IMR-90 (cell line): ENCODE measurements at places on chromosomes 1 and 21. TPM values are rescaled to one million over a fixed set of nuclear protein-coding genes. Genes with fewer than 3 reads are reported as not detected.

FAM72C gene
- polyA plus RNA-seq = 1.4 and 1.8 TPM in 2 replicates

METTL13 gene
- polyA plus RNA-seq = 22.6 and 25.1 TPM in 2 replicates

FLG gene
- polyA plus RNA-seq = under 0.01 TPM in 1 of 2 replicates, not detected in the other

DNA sequence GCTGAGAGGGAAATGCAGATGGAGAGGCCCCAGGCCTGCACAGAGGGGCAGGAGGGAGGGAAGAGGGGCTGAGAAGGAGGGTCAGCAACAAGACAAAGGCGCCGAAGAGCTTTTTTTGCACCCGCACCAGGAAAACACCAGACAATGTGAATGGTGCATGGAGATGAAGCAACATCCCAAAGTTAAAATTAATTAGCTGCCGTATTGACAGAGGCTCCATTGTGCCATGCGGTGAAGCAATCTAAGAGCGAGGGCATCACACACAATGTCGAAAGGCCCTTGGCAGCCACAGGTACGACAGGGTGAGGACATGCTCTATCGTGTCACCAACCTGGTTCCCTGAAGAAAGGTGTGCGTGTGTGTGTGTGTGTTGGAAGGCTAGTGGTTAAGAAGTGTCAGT, 41.2 kb downstream of the SSBP3 start:
- H3K4me3 ChIP-seq = no peak overlapping the region
- no peak for DNase-seq
- H3K27me3 ChIP-seq = no peaks in the 10 kb centered on the region

- DNase-seq = peak; percentile 98
- peak overlapping the region; percentile 76 for H3K27ac ChIP-seq
Measured at GRCh38 chr1:183234660-183235476, 48.8 kb downstream of the LAMC2 start.

- H3K4me1 ChIP-seq = no peaks in the 10 kb centered on the region
- H3K27ac ChIP-seq = no peak overlapping the region
- no peak for DNase-seq
- H3K27me3 ChIP-seq = peaks cover 3% of the 10 kb centered on the region
- H3K36me3 ChIP-seq = no peaks in the 10 kb centered on the region
- H3K4me3 ChIP-seq = no peak overlapping the region
Measured at GRCh38 chr21:37665230-37666024, 250.8 kb downstream of the KCNJ6 start.

DNA sequence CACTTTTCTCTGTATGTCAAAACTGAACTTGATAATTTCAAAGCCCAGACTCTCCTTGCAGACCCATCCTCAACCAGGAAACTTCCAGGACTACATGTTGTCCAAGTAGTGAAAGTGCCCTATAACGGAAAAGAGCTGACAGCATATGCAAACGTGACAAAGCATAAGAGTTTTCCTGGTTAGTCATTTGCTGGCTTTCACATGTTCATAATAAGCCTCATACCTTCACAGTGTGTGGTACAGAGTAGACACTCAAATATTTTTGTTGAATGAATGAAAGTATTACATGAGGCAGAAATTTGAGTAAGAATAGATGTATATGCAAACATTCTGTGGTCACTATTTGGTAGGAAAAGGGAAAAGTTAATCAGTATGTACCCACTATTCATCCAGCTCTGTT, 473.3 kb downstream of the MRPL39 start:
- H3K4me1 ChIP-seq = no peaks in the 10 kb centered on the region
- peak; percentile 57 for DNase-seq
- no peaks in the 10 kb centered on the region for H3K27me3 ChIP-seq

- no peak overlapping the region for H3K4me3 ChIP-seq
- peaks cover 3% of the 10 kb centered on the region; the same call in 1 of the 2 replicates for H3K27me3 ChIP-seq
- no peaks in the 10 kb centered on the region for H3K36me3 ChIP-seq
- DNase-seq = no peak
- H3K27ac ChIP-seq = no peak overlapping the region
- no peaks in the 10 kb centered on the region for H3K4me1 ChIP-seq
Measured at GRCh38 chr1:110579460-110579859, 26.7 kb downstream of the KCNA2 start.

GRCh38 chr21:16751695-16752474, 761.0 kb upstream of the CXADR start:
- DNase-seq = no peak
- no peaks in the 10 kb centered on the region for H3K36me3 ChIP-seq
- H3K4me3 ChIP-seq = no peak overlapping the region
- H3K27ac ChIP-seq = no peak overlapping the region
- H3K4me1 ChIP-seq = no peaks in the 10 kb centered on the region

GRCh38 chr1:152024223-152024622, 12.6 kb downstream of the S100A11 start:
- no peak for DNase-seq
- peaks cover 7% of the 10 kb centered on the region for H3K4me1 ChIP-seq
- H3K36me3 ChIP-seq = no peaks in the 10 kb centered on the region
- H3K27me3 ChIP-seq = peaks cover 39% of the 10 kb centered on the region

DNA sequence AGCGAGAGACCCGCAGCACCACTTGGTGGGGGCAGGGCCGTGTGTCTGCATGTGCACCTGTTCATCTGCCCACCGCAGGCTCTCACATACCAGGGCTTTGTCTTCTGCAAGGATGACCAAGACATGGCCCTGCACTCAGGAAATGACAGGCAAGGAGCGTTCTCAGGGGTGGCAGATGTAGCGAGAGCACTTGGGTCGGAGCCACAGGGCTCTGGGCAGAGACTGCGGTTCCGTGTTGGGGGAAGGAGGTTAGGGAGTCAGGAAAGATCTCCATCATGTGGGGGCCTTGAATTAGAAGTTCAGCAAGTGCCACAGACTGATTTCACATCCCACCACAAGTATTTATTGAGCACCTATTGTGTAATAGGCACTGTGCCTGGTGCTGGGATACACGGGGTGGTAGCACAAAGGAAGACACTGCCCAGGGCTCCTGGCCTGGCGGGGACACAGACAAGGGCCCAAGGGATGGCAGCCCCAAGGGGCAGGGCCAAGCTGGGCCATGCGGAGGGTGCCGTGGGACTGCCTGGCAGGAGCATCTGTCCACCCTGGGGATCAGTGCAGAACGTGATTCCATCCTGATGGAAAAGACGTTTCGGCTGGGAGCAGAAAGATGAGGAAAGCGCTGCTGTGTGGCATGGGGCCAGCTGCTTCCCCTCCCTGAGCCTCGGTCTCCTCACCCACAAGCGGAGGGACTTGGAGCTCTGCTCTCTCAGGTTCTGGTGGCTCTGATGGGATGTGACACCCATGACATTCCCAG, 11.4 kb upstream of the SPSB1 start:
- no peaks in the 10 kb centered on the region for H3K27me3 ChIP-seq
- no peak overlapping the region for H3K4me3 ChIP-seq
- peaks cover 35% of the 10 kb centered on the region for H3K4me1 ChIP-seq
- H3K27ac ChIP-seq = no peak overlapping the region

GRCh38 chr1:57517587-57518374, 93.9 kb upstream of the DAB1 start:
- 0 out of 2 replicates have a peak, but pooled peaks cover 2% of the 10 kb centered on the region for H3K27me3 ChIP-seq
- H3K27ac ChIP-seq = no peak overlapping the region
- no peaks in the 10 kb centered on the region for H3K36me3 ChIP-seq
- no peak for DNase-seq
- H3K4me3 ChIP-seq = no peak overlapping the region
- no peaks in the 10 kb centered on the region for H3K4me1 ChIP-seq
